Stimulated activated CD8-positive, alpha-beta memory T cell treated with anti-CD3 and anti-CD28 coated beads, Interleukin-4, amount 100 ng/mL, for 1 hour (primary cell): ENCODE measurements at places on chromosomes 7 and 10.
A peak's percentile ranks its signal among the peaks of the same experiment; 100 is the strongest.

DNA sequence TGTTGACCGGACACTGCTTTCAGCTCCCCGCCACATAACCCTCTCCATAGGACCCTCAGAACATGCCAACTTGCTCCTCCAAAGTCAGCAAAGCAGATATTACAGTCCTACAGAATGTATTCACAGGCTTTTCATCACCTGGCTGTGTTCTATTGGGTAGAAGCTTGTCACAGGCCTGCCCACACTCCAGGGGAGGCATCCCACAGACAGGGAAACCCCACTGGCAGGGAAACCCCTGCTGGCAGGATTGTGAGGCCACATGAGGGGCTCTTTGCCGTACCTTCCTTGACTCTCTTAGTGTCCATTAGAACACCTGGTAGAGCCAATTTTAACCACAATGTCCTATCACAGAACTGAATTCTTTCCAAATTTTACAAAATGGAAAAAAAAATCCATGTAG, 344.2 kb upstream of the MGMT start:
- no peak for DNase-seq

GRCh38 chr7:91089382-91089963, 174.8 kb upstream of the FZD1 start:
- DNase-seq = no peak

GRCh38 chr10:47311932-47312662, 10.2 kb upstream of the GDF2 start:
- DNase-seq = peak; percentile 54

GRCh38 chr7:23654508-23654907, 25.5 kb upstream of the FAM221A start:
- no peak for DNase-seq

GRCh38 chr10:6274040-6274439, 71.3 kb downstream of the PFKFB3 start:
- DNase-seq = no peak

DNA sequence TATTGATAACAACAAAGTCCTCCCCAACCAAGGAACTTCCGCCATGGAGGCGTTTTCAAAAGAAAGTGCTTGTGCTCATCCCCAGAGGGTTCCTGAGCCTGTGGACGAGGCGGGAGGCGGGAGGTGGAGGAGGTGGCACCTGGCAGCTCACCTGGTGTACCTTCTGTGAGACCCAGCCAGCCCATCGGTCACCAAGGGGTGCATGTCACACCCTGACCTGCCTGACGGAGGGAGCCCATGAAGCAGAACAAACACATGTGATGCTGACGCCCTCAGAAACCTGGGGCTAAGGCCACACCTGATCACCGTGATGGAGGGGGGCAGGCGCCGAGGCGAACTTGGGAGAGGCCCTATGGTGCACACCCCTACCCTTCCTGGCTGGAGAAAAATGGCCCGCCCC, 458.8 kb downstream of the DNAJB6 start:
- no peak for DNase-seq
